ENCODE measurements at places on chromosomes 6 and 20.

GRCh38 chr6:168415098-168415992 is 25.6 kb upstream of the SMOC2 start:
- no peak for DNase-seq

- DNase-seq = no peak
These were observed 8.5 kb downstream of the GCM2 start for GRCh38 chr6:10873374-10873773.

GRCh38 chr20:50293284-50294139 is 102.9 kb downstream of the CEBPB start:
- DNase-seq = no peak

DNA sequence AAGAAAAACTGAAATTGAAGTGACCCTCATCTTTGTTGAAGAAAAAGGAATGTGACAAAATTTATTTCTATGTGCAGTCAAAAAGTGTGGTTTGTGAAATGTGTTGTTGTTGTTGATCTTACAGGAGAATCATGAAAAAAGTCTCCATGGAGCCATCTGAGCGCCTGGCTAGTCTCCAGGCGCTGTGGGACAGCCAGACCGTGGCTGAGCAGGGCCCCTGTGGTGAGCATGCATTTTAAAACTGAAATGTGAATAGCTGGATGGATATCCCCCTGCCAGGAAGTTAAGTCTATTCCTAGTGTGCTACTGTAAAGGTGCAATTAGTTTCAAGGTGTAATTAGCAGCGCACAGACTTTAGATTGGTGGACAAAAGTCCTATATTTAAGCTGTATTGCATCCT is 170.6 kb downstream of the CARMIL1 start:
- DNase-seq = no peak

- DNase-seq = no peak
These were observed 243.9 kb upstream of the TENT5A start for GRCh38 chr6:81996414-81996813.

DNA sequence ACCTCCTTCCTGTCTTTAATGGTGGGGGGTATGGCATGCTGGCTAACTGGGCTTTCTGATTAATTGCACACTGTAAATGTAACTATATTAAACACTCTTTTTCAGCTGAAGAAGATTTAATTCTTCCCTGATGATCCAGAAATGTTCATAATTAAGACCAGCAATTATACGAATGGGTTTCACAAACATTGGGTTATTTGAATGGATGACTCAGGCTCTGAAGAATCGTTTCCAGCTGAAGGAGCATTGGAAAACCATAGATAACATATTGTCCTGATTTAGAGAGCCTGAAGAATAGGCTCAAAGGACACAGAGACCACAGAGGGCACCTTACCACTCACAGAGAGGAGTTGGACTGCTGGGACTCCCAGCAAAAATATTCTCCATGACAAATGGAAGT is 130.7 kb upstream of the SSTR4 start:
- DNase-seq = no peak

DNA sequence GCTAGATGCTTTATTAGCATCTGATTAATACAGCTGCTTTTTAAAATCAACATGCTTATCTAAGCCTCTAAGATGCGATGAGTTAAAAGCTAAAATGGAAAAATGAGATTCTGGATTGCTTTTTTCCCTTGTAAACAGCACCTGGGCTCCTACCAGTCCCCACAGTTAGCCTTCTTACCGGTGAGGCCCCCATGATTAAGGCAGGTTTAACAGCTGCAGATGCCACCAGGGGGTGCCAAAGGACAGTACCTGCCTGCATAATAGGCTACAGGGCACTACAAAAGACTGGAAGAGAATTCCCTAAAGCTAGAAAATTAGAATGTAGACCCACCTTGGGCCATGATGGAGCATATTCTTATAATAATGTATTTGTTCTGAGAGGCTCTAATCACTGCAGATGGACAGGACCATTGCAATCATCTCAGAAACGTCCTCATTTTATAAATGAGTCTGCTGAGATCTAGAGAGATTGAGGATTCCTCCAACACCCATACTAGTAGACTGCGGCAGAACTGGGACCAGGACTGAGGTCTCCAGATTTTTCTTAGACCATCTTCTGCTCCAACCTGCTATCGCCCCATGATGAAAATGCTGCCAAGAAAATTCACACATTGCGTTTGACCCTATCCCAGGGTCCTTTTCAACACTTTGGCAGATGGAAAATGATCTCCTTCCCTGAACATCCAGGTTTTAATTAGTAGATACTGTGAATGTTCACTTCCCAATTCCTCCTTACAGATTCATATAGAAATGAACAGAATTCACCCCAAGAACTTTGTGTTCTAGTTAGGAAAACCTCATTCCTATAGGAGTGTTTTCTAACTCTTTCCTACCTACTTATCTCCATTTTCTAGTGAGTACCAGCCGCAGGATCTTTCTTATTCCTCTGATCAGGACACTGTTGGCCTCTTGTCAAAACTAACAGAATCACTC is 148.8 kb downstream of the RPS12 start:
- DNase-seq = no peak

- DNase-seq = no peak
These were observed 14.7 kb upstream of the CCDC167 start for GRCh38 chr6:37514321-37514771.

GRCh38 chr6:79157961-79158644 is 76.4 kb downstream of the HMGN3 start:
- DNase-seq = no peak

GRCh38 chr6:108872575-108872974 is 24.4 kb downstream of the ARMC2 start:
- no peak for DNase-seq

- no peak for DNase-seq
These were observed 62.2 kb upstream of the FABP7 start for GRCh38 chr6:122717350-122717749.

- no peak for DNase-seq
These were observed 82.8 kb upstream of the HDAC2 start for GRCh38 chr6:114053791-114054190.

- DNase-seq = no peak
These were observed 89.6 kb upstream of the HMGCLL1 start for GRCh38 chr6:55668591-55668990.

DNA sequence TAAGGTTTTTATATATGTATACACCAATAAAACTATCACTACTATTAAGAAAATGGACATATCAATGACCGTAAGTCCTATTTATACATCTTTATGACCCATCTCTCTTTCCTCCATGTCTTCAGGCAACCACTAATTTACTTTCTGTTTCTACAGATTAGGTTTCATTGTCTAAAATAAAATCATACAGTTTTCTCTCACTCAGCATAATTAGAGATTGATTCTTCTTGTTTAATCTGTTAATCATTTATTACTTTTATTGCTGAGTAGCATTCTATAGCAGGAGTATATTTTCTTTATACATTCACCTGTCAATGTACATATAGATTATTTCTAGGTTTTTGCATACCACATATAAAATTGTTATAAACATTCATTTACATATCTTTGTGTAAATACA is 388.0 kb downstream of the RFPL4B start:
- no peak for DNase-seq
